ENCODE measurements at places on chromosomes 16 and 17.
A peak's percentile ranks its signal among the peaks of the same experiment; 100 is the strongest.

DNA sequence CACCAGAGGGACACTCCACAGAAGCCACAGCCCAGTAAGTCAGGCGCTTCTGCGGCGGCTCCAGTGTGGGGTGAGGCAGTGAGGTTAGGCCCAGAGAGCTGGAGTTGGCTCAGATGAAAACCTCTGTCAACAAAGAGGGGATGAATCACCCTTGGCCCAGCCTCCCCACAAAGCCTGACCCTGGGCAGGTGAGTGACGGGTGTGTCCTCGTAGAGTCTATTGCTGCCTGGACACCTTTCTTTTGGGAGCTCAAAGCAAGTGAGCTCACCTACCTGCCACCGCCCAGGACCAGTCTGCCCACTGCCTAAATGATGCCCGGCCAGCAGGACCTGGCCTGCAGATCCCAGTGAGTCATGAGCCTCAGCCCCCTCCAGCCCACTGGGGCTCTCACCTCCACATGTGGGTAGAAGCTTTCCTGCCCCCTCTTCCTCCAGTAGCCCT, 24.9 kb upstream of the DBNDD1 start:
- no peak for DNase-seq

DNA sequence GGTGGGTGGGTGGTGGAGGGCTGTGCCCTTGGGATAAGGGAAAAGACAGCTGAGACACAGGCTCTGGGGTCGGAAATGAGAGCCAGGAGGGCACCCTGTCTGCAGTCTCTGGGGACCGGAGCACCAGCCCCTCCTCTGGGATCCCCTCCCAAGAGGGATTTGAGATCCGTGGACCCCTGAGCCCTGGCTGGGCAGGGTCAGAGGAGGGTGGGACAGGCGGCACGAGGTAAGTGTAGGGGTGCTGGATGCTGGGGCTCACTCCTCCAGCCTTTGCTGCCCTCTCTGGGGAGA, 425 bp downstream of the SGSH start:
- DNase-seq, result no peak

DNA sequence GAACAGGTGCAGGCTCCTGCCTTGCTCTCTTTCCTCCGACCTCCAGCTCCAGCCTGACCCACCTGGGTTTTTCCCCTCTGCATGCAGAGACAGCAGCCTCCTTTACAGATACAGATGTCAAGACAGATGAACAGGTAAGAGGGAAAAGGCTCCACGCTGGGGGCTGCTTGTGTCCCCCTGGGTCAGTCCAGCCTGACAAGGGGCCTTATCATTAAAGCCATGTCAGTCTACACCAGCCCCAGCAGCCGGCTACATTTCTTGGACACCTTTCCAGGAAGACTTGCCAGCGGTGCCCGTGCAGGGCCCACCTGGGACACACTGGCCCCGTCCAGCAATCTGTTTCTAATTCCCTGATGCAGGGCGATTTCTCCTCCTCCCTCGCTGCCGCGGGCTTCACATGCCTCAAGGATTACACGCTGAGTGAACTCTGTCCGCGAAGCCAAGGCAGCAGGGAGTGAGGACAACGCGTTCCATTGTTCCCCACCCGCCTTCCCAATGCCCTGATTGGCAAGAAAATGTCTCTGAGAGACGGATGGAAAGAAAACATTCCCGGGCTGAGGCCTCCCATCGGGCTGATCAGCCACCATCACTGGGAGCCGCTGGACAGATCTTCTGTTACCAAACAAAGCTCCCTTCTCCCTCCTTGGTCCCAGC, 184.7 kb downstream of the C16orf95 start:
- no peak for DNase-seq

DNA sequence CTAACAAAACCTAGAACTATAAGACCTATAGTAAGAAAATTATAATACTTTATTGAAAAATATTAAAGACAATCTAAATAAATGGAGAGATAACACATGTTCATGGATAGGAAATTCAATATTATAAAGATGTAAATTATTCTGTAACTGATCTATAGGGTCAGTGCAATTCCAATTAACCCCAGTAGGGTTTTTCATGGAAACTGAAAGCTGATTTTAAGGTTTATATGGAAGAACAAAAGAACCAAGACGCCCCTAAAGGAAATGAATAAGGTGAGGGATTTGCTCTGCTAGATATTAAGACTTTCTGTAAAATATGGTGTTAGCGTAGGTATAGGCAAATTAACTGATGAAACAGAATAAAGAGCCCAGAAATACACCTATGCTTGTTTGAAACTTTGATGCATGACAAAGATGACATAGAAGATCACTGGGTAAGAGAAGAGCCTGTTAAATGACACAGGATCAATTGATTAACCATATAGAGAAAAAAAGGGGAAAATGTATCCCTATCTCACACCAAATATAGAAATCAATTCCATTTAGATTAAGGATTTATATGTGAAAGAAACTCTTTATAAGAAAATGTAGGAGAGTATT, 3.0 kb downstream of the ICAM2 start:
- DNase-seq, result no peak

DNA sequence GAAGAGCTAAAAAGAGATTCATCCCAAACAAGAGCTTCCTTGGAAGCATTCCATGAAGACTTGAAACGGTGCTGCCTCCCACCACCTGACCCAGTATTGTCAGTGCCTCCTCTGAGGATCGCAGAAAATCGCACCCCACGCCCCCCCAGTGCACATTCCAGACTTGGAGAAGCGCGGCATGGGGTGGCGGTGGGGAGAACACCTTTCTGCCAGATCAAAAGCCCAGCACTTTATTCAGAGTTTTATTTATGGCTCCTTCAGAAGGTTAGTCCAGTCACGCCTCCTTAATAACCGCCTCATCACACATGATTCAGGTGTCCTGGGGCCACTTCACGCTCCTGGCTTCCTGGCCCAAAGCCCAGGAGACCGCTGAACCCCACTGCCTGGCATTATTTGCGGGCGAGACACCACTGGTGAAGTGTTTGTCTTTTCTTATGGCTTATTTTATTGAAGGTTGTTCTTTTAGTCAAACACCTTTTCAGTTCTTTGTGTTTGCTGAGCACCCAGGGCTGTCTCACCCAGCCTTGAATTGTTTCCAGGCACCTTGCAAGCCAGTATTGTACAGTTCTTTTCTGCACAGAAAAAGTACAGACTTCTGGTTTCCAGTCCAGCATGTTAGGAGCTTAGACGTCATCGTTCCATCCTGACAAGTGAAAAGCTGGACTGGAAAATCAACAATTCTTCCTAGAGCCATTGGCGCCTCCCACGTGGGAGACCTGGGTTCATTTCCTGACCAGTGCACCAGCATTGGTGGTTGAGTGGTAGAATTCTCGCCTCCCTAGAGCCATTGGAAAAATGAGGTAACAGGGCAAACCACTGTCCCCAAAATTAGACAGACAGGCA, 79.6 kb upstream of the CACNG5 start:
- DNase-seq, result no peak

DNA sequence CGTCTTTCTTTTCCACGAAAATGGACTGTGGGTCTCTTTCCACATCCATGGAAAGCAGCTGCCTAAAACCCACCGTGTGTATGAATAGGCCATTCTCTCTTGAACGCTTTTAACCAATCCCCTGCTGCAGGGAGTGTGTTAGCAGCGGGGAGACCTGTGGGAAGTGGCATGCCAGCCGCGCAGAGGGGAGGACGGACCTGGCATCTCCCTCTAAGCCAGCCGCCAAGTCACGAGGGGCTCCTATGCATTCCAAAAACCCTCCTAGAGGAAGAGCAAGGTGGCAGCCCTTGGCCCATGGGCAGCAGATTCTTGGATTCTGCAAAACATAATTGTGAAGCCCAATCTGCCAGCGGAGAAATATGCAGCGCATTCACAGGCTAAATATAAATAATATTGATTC, 15.4 kb downstream of the RBFOX3 start:
- no peak for DNase-seq

- DNase-seq, result no peak
Measured at GRCh38 chr17:18921485-18921884, 30.5 kb upstream of the SLC5A10 start.

DNA sequence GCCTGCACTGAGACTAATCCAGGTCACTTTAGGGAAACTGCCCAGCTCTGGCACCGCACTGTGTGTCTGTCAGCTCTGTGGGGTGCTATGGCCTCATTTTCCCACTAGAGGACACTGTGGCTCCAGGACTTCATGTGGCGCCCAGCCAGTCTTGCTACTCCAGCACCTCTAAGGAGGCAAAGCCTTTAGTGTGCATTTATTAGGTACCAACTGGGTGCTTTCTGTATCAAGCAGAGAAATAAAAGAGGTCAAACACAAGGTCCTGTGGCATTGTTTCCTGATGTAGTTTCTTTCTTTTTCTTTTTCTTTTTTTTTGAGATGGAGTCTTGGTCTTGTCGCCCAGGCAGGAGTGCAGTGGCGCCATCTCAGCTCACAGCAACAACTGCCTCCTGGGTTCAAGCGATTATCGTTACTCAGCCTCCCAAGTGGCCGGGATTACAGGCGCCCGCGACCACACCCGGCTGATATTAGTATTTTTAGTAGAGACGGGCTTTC, 12.5 kb upstream of the RHBDL3 start:
- peak; percentile 90 for DNase-seq

DNA sequence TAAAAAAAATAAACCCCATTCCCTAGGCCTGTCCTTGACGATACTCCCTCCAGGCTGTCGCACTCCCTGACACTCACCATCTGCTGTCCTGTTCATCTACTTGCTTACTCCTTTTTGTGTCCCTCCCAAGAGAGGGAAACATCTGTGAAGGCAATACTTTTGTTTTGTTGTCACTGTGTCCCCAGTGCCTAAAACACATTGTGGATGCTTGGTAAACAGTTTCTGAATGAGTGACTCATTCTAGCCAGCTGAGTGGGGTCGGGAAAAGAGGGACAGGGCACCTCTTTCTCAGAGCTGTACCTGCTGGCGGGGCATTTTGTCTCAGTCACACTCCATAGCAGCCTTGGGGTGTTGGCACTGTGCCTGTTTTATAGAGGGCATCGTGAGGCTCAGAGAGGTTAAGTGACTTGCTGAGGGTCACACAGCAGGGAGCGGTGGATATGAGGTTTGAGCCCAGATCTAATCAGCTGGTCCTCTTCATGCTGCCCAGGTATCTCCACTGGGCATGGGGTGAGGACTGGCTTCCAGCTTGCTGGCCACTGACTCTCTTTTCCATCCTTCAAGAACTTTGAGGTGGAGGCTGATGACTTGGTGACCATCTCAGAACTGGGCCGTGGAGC, 15.6 kb downstream of the MAP2K3 start:
- no peak for DNase-seq

DNA sequence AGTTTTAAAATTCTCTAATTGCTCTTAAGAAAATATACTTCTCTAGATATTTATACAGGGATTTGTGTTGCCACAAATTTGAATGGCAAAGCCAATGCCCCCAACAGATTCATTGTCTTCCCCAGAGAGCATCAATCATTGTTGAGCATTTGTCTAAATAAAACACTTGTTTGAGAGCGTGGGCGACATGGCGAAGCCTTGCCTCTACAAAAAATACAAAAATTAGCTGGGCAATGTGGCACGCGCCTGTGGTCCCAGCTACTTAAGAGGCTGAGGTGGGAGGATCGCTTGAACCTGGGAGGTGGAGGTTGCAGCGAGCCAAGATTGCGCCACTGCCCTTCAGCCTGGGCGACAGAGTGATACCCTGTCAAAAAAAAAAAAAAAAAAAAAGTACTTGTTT, 13.4 kb upstream of the SRSF1 start:
- DNase-seq, result no peak

DNA sequence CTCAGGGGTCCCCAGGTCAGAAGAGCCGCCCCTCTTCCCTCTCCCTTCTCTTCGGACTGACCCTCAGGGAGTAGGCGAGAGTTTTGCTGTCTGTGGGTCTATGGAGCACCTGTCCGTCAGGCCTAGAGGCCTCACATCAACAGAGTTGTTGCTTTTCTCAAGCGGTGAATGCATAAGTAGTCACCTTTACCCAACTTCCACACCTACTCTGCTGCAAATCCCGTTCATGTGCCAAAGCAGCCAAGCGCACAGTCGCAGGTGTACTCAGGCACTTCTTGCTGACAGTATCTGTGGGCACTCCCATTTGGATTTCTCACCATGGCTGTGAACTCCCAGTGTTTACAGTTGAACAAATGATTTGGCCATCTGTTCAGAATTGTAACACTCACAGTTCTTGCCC, 4.0 kb upstream of the FA2H start:
- no peak for DNase-seq
